ENCODE measurements at places on chromosomes 7 and 10.

- DNase-seq = no peak
Observed at GRCh38 chr10:96578022-96578421, 8.8 kb downstream of the TM9SF3 start.

DNA sequence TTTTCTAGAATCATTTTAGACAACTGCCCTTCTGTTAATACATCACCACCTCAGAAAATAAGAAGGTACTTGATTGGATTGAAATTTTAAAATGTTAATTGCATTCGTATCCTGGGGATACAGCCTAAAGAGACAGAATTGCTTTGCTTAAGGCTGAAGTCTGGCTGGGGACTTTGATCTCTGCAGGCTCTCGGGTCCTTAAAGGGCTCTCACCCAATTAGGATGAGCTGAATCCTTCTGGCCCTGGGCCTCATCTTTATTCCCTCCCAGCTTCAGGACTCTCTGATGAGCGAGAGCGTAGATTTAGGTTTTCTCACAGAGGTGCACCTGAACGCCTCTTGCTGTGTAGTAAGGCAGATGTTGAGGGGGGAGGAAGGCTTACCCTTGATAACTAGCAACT is 475.3 kb upstream of the C7orf33 start:
- no peak for DNase-seq

DNA sequence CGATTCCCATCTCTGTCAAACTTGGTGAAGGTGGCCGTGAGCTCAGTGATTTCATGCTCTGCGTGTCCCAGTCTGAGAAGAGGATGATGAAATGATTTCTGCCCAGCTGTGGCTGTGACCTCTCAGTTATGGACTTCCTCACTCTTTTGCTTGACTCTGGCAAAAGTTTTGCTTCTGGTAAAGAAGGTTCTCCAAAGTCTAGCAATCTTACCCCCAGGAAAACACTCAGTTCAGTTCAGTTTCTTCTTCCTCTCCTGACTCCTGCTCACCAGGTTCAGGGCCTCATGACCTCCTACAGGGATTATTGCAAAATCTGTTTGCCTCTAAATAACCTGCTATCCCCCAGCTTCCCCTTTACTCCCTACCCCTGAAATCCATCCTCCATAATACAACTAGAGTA is 4.9 kb upstream of the BLOC1S2 start:
- no peak for DNase-seq

DNA sequence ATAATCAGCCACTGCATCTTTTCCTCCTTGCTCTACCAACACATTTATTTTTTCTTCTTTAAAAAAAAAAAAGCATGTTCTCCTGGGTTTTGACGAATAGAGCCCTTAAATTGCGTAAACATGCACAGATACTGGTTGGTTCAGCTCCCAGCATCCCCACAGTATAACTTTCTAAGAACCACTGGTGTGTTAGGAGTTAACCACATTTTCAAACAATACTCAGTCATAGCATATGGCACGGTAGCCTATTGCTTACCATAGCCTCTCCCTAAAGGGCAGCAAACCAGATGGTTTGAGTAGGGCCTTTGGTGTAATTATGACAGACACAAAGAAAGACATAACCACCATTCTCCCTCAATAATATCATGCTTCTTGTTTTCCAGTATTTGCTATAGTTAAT is 145.0 kb downstream of the LRRC4 start:
- no peak for DNase-seq

DNA sequence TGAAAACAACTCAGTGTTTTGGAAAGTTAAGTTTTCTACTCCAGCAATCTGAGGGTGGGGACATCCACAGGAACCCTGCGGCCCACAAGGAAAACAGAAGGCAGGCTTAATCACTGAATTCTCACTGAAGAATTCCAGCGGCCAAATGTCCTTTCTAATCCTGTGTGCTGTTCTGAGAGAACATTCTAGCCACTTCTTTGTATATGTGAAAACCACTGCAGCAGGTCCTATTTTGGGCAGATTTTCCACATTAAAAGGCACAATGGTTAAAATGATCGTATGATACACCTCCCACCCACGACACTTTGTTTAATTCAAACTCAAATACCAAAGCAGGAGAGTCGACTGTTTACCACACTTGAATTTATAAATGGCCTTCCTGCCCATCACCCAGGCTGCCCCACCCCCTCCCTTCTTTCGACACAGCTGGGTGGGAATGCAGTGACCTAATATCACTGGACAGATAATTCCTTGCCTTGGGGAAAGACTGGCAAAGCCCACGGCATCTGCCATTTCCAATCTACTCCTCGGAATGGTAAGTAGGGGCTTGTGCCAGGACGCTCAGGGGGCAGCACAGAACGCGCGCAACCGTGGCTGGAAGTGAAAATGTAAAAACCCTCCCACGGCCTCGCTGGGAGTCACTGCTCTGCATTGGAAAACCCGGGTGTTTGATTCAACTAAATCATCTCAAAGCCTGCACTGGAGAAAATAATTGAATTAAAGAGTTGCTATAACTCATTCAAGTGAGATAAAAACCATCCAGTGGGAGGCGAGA is 67.0 kb downstream of the CTBP2 start:
- DNase-seq = no peak

- no peak for DNase-seq
Observed at GRCh38 chr10:34364253-34365037, 450.7 kb downstream of the PARD3 start.

- DNase-seq = no peak
Observed at GRCh38 chr7:139580435-139580834, 57.0 kb downstream of the CLEC2L start.
